Mammary epithelial cell (primary cell): ENCODE measurements at places on chromosomes 12 and 14. TPM values are rescaled to one million over a fixed set of nuclear protein-coding genes. Genes with fewer than 3 reads are reported as not detected.

Gene KSR2
- under 0.01 TPM for total RNA-seq

Gene AQP5
- total RNA-seq = 0.50 TPM

GRCh38 chr12:122282061-122282460, 15.8 kb upstream of the VPS33A start:
- DNase-seq = peak; percentile 21

- DNase-seq = peak; percentile 96
Observed at GRCh38 chr14:50964683-50965390, 20.6 kb upstream of the PYGL start.

Gene TPH2
- not detected in 2 replicates for total RNA-seq

Gene DNAJC22
- total RNA-seq = 0.17 TPM

DNA sequence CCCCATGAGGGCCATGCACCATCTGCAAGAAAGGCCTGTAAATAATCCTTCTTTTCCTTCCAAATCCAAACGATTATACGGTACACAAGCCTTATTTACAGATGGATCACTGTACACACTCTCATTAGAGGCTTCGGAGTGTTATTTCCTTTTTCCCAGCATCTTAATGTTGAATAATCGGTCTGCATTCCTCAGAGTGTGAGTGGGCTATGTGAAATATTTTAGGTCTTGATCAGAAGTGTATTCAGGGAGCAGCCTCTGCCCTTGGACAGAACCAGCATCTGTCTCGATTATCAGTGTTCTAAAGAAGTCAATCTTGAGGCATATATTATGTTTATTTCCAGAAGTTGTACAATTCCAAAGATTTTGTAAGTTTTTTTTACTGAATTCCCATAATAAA, 340.6 kb downstream of the SEC23A start:
- DNase-seq = no peak

DNA sequence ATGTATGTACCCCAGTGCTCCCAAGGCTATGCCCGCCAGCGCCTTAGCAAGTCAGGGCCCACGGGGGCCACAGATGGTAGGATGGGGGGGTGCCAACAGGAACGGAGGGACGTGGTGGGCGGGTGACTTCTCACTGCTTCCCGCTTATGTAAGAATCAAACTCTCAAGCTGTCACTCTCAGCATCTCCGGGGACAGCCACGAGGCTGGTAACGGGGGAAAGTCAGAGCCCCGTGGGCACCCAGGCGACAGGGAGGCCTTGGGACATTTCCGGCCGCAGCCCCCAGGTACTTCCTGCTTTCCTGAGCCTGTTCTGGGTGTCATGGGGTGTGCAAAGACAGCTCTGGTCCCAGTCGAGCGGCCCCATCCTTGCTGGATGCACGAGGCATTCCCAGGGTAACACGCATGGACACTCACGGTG, 59.3 kb downstream of the TESC start:
- DNase-seq = no peak

Gene DPPA3
- total RNA-seq = not detected

- no peak for DNase-seq
Observed at GRCh38 chr14:89165189-89166181, 251.5 kb downstream of the FOXN3 start.

Gene GALNT8
- 2.8 TPM for total RNA-seq

DNA sequence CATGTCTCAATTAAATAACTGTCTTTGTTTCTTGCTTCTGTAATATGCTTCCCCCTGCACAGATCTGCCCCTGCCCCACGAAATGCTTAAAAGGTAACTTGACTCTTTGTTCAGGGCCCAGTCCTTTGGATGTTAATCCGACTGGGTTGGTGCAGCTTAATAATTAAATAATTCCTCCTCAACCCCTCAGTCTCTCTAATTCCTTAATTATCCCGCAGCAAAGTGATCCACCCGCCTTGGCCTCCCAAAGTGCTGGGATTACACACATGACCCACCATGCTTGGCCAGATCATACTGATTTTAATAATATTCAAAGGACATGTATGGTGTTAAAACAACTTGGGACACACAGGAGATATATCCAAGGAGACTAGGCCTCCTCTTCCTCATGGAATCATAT, 18.2 kb upstream of the ANAPC7 start:
- DNase-seq = no peak

- no peak for DNase-seq
Observed at GRCh38 chr12:120972870-120973543, 5.3 kb upstream of the HNF1A start.
